Dorsolateral prefrontal cortex (tissue), 122 donors: ENCODE measurements at places on chromosomes 7 and 10. TPM values are rescaled to one million over a fixed set of nuclear protein-coding genes. Genes with fewer than 3 reads are reported as not detected.
A peak's percentile ranks its signal among the peaks of the same experiment; 100 is the strongest.

GRCh38 chr7:44282601-44283171, 42.7 kb downstream of the CAMK2B start:
- peak; percentile 23 for DNase-seq

The PAPOLB gene
- 1.0 TPM for total RNA-seq

The MEST gene
- total RNA-seq, result 136 TPM

The NCF1 gene
- 2.2 TPM for total RNA-seq

DNA sequence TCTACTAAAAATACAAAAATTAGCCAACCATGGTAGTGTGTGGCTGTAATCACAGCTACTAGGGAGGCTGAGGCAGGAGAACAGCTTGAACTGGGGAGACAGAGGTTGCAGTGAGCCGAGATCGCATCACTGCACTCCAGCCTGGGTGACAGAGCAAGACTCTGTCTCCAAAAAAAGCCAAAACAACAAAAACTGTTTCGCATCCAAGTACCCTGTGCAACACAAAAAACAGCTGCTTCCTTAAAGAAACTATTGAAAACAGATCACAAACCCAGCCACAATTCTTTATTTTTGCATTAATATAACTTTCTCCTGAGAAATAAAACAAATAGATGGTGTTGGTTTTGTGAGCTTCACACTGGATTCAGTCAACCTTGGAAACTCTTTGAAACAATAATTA, 112.1 kb upstream of the AFAP1L2 start:
- no peak for DNase-seq

The CYP3A4 gene
- 0.18 TPM for total RNA-seq

GRCh38 chr10:69348816-69349541, 67.7 kb downstream of the TACR2 start:
- no peak for DNase-seq

DNA sequence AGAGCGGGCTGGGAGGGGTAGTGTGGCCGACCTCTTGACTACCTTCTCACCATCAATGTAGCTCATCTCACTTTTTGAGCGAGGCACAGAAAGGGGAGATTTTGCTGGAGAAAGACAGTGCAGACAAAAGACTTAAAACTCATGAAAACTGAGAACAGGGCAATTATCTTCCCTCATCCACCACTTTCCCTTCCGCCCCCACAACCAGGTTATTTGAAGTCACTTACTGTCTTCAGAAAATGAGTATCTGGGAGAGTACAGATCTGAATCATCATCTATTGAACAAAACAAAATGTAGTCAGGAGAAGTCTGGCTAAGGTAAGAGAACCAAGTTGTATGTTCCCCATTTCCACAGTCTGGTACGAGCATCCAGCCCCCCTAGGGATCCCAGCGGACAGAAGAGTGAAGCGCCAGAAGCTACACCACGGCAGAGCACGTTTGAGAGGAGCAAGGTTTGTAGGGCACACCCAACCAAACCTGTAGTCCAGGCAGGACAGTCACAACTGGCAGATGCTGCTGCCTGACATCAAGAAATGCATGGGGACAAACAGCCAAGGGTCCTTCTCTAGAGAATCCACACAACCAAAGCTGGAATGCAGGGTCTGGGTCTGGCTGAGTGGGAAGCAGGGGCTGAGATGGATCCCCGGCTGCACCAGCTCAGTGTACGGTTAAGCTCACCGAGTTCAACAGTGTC, 93.4 kb upstream of the PDLIM1 start:
- no peak for DNase-seq

GRCh38 chr7:106954840-106955239, 89.7 kb upstream of the PRKAR2B start:
- DNase-seq, result no peak

DNA sequence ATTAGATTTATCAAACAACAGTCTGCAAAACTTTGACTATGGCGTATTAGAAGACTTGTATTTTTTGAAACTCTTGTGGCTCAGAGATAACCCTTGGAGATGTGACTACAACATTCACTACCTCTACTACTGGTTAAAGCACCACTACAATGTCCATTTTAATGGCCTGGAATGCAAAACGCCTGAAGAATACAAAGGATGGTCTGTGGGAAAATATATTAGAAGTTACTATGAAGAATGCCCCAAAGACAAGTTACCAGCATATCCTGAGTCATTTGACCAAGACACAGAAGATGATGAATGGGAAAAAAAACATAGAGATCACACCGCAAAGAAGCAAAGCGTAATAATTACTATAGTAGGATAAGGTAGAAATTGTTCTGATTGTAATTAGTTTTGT, 31.4 kb downstream of the LRRC17 start:
- no peak for DNase-seq

- DNase-seq, result no peak
Measured at GRCh38 chr7:130324306-130324943, 20.2 kb upstream of the CPA5 start.

- DNase-seq, result no peak
Measured at GRCh38 chr10:51266496-51266895, 192.2 kb downstream of the PRKG1 start.

DNA sequence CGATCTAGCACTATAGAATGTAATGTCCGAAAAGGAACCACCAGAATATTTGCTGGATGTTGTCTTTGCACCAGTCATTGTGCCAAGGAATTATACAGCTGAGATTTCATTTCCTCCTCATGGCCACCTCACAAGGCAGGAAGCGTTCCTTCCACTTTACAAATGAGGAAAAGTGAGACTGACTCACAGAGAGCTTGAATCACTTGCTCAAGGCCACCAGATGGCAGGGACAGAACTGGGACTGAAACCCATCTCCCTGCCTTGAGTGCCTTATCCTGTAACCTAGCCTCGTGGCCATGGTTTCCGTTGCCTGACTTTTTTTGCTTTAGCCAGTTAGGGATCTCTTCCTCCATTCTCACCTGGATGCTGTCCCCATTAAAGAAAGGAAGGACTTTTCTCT, 44.7 kb upstream of the PDZD8 start:
- no peak for DNase-seq

The UTF1 gene
- not detected for total RNA-seq

The PLPP4 gene
- total RNA-seq, result 9.2 TPM

DNA sequence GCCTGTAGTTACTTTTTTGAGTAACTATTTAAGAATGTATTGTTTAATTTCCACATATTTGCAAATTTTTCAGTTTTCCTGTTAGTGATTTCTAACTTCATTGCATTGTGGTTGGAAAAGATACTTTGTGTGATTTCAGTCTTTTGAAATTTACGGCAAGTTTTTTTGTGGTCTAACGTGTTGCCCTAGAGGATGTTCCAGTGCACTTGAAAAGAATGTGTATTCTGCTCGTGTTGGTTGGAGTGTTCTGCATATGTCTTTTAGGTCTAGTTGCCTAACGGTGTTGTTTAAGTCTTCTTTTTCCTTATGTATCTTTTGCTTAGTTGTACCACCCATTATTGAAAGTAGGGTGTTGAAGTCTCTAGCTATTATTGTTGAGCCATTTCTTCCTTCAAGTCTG, 59.7 kb downstream of the LCOR start:
- no peak for DNase-seq

DNA sequence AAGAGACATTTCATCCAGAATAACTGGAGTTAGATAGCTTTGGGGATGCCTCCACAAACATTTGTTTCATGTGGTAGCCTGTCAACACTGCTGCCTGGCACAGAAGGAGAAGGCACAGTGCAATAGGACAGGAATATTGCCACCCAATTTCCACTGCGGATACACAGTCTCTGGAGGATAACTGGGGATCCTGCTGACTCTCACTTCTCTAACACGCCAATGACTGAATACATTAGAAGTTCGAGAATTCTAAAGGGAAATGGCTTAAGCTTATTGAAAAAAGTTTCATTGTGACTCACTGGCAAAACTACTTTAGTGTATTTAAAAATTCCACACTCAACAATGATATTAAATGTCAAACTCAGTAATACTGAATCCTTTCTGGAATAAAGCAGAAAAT, 12.9 kb downstream of the ARL3 start:
- no peak for DNase-seq

The WDR86 gene
- total RNA-seq, result 3.5 TPM

DNA sequence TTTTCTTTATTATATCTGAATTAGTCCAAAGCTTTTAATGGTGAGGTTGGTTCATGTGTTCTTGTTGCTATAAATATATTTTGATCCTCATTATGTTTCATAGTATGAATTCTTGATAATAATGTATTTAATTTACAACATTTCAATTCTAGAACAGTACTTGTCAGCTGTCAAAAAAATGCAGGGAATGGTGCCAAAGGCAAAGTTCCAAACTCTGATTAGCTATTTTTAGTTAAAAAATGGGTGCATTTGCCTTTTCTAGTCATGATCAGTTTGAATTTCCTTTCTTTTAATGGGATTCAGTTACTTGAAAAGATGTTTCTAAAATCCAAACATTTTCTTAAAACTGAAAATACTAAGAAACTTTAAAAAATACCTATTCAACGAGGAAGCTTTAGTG, 49.6 kb downstream of the ANKIB1 start:
- DNase-seq, result no peak

DNA sequence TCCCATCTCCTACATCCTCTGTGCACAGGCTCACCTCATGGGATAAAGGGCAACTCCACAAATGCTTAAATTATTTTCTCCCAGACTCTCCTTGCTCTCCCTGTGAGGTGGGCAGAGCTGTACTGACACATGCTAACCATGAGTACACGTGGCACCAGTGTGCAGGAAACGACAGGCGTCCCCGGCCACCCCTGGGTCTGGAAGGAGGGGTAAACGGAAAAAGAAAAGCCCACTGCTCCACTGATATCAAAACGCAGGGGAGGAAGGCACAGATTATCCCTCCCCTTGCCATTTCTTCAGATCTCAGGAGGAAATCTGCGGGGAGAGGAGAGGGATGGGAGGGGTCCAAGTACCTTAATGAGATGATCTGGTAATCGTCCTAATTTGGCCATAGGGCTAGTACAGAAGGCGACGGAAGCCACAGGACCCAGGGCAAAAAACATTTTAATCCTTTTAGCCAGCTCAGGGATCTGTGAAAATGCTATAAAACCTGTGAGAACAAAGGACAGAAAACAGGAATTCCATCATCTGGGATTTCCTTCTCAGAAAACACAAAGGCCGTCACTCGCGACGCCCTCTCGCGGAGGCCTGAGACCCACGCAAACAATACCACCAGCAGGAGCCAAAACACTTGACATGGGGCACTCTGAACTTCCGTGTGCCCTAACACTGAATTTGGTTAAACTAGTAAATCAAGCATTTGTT, 17.8 kb upstream of the CH25H start:
- DNase-seq, result no peak

GRCh38 chr7:120856621-120857352, 1.2 kb downstream of the TSPAN12 start:
- no peak for DNase-seq

DNA sequence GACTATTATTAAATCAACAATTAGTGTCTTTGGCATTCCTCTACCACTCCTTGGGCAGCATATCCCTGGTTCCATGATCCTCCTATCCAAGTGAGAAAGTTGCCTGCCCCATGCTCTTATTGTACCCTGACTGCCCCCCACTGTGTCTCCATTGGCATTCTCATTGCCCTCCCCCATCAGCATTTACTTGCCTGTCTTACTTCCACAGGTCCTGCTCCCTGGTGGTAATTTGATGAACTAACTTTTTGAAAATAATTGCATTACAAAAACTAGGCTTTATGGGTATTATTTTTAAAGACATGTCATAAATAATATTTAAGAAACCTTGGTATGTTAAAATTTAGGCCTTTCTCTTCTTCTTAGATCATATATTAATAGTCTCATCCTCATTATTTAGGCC, 346.4 kb downstream of the PCLO start:
- no peak for DNase-seq

The FGL2 gene
- 6.4 TPM for total RNA-seq

The ZP3 gene
- 18.9 TPM for total RNA-seq

The SRRM3 gene
- 116 TPM for total RNA-seq
